ENCODE measurements at places on chromosomes 1 and 21.

- no peak for DNase-seq
These were observed 26.7 kb downstream of the ATG4C start for GRCh38 chr1:62810420-62811274.

DNA sequence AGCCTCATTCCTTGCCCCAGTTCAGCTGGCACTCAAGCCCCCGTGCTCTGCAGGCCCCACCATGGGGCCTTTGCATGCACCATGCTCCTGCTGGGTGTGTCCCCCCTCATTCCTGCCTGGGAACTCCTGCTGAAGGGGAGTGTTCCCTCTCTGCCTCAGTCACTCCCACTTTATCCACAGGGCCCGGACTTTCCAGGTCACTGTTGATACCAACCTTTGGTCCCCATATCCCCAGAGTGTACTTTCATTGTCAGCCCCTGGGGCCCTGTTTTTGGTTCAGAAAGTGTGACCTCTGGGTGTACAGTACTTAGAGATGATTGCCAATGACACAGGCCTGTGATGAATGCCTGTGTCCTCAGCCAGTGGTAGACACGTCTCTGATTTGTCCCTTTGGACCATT, 2.9 kb downstream of the TTC22 start:
- DNase-seq = no peak

DNA sequence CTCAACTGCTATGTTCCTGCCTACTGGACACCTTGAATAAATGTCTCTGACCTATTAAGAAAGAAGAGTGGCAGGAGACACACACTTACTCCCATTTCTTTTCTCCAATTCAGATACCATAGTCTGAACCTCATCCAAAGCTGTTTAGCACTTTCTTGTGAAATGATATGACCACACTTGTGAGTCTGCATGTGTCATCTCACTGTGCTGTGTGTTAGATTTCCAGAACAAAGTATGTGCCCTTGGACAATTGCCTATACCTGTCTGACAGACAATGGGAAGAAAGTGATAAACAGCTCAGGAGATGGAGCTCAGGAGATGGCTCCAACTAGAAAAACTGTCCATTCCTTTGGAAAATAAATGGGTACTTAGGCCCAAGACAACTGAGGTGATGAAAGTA, 48.4 kb downstream of the USP48 start:
- no peak for DNase-seq

DNA sequence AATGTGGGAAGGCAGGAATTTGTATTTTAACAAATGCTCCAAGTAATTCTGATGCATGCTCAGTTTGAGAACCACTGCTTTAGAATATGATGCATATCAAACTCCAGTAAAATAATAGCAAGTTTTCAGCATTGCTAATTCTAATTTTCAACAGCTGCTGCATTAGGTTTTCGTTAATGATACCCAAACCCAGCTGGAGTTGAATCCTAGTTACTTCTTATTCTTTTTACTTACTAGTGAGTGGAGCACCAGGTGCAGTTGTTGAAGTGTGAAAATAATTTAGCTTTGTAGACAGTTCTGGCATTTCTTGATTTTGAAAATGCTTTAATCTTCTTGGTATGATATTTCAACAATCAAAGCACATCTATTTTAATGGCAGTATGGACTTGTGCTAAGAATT, 138.5 kb downstream of the HS2ST1 start:
- no peak for DNase-seq

GRCh38 chr1:23727362-23727811, 15.9 kb upstream of the ELOA start:
- DNase-seq = peak; percentile 81

GRCh38 chr1:151106894-151107293, 36.3 kb downstream of the GABPB2 start:
- no peak for DNase-seq

DNA sequence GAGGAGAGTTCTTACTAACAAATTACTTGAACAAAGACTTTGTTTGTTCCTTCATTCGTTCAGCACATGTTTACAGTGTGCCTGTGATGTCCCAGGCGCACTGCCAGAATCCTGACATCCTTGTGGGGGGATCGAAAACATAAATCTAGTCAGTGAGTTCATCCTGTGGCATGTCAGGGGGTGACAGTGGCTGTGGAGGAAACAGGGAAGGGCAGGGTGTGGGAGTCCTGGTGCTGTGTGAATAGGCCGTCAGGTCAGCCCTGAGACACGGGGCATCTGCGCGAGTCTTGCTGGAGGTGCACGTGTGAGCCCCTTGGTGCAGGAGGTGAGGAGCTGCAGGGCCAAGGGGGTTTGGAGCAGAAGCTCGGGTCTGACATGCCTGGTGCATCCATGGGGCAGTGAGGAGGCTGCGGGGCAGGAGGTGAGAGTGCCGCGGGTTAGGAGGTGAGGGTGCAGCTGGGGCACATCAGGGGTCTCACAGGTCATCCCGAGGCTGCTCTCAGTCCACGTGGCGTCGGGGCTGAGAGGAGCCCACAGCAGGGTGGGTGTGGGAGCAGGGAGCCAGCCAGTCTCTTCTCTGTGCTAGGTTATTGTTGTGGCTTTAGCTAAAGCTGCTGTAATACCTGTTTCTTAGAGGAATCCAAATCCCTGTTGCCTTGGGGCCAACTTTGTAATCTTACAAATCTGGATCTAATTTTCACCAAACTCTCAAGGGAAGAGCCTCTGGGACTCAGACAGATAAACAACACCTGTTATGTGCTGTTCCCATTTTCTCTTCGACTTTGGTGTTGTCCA, 93.4 kb downstream of the PCBP3 start:
- DNase-seq = no peak

- DNase-seq = no peak
These were observed 55.1 kb downstream of the SLC22A15 start for GRCh38 chr1:116031302-116031835.

DNA sequence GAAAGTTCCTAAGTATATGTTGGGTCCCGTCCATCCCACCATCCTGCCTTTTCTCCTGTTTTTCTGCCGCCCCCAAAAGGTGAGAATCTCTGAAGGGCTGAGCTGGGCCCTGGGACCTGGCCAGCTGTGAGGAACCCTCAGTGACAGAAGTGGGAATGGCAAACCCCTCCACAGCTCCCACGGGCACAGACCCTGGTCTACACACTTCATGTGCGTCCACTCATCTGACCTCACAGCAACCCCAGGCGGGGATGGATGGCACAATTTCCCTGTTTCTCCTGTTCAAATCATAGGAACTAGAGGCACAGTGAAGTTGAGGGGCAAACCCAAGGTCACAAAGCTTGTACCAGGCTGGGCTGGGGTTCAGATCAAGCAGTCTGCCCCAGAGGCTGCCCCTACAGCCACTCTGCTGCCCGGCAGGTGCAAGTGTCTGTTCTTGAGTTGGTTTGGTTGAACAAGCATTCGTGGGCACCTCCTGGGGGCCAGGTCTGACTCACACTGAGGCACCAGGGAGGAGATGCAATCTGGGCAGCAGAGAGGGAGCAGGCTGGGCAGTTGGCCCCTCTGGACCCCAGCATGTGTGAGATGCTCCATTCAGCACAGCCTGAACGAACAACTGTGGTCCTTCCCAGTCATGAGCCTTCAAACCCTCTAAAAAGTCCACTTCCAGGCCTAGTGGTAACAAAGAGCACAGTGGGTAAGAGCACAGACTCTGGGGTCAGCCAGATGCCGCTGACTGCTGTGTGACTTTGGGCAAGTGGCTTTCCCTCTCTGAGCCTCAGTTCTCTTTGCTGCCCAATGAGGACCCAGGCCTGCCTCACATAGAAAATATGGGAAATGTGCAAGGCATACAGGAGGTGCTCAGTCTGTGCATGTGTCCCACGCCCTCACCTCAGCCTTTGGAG, 4.0 kb downstream of the EDN2 start:
- no peak for DNase-seq

GRCh38 chr1:229757226-229757625, 131.2 kb downstream of the URB2 start:
- no peak for DNase-seq

DNA sequence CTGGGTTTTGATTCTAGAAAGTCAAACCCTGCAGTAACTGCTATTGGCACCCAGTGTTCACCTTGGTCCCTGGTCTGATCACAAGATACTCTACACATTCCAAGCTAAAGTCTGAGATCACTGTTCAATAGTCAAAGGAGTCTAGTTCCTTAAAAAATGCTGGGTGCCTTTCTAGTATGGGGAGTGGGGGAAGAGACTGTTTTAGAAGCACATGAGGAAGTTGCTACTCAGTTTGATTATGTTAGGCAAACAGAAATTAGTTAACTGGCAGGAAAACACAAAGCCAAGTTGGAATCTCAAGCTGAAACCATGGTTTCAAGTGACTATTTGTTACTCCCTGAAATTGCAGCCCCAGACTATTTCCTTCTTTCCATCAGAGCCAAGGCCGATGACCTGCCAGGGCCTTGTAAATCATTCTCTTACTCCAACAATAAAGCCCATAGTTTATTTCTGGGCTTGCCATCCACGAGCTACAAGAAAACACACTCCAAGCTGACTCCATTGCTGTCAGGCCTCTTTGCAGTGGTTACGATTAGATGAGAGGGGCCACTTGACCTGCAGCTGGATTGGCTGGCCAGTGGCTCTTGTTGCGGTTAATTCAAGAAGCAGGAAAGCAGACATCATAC, 21.1 kb upstream of the VTCN1 start:
- peak; percentile 47 for DNase-seq

GRCh38 chr1:112722601-112723510, 7.7 kb upstream of the PPM1J start:
- peak; percentile 76 for DNase-seq

- DNase-seq = no peak
These were observed 44.4 kb downstream of the HHAT start for GRCh38 chr1:210372931-210373627.

DNA sequence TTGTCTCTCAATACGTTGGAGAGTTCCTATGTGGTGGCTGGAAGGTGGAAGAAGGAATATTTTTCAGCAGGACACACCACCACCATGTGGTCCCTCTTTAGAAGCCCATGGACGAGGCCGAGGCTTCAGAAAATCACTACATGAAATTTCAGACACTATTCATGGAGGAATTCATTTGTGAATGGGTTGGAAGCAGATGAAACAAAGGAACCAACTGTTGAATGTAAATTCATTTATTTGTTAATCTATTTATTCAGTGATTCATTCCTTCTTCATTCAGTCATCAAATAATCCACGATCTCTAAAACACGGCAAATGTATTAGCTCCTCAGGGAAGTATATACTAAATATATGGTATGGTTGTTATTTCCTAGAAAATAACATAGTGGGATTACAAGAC, 12.2 kb downstream of the SLC35F3 start:
- no peak for DNase-seq

GRCh38 chr1:117565745-117566455, 39.9 kb upstream of the TENT5C start:
- DNase-seq = no peak

GRCh38 chr1:51340380-51340779, 10.0 kb upstream of the TTC39A start:
- DNase-seq = no peak

DNA sequence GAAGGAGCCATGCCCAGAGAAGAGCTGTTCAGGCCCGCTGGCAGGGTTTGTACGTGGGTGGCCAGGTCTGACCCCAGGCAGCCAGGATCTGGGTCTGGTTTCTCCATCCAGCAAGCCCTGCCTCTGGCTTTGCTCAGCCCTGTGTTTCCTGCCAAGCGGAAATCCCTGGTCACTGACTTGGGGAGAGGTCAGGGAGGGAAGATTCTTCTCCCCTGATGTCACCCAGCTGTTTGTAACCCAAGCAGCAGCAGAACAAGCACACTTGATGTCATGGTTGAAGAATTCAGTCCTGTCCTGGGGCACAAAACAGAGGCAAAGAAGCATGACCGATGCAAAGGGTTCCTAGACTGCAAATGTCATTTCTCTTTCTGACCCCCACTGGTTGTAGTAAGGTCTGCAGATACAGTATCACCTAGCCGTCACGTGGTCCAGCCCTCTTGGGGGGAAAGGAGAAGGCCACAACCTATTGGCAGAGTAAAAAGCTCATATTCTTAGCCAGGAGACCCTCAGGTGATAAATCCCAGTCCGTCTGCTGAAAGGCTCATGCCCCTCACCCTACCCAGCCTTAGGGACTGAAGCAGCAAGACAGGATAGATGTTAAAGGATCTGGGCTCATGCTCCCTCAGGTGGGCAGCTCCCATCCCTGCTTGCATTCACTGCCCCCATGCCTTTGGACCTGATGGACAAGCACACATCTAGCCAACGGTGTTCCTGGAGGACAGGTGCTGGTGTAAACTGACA, 120.9 kb downstream of the SYT2 start:
- no peak for DNase-seq

DNA sequence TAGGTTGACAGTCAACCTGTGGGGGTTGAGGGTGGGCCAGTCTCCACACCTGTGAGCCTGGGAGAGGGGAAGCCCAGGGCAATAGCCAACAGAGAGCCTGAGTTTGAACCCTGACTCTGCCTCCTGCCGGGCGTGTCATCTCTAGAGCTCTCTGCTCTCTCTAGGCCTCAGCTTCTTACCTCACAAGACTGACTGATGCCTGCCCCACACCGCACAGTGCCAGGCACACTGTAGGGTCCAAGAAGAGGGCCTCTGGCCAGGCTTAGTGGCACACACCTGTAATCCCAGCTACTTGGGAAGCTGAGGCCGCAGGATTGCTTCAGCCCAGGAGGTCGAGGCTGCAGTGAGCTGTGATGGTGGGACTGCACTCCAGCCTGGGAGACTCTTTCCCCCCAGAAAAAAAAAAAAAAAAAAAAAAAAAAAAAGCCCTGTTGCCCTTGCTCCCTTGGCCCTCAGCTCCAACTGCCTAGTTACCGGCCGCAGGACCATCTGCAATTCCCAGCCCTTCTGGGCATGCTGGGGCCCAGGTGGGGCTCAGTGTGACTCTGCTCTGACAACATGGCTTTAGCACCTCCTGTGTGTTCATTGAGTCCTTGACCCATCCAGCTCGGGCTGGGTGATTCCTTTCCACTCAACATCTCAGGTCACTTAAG, 25.1 kb downstream of the GRHL3 start:
- DNase-seq = no peak

- DNase-seq = no peak
These were observed 9.2 kb downstream of the CLDN8 start for GRCh38 chr21:30206551-30207251.

GRCh38 chr1:19656780-19657466, 7.8 kb upstream of the HTR6 start:
- DNase-seq = no peak

GRCh38 chr1:113012149-113012548, 56.2 kb upstream of the SLC16A1 start:
- DNase-seq = no peak

DNA sequence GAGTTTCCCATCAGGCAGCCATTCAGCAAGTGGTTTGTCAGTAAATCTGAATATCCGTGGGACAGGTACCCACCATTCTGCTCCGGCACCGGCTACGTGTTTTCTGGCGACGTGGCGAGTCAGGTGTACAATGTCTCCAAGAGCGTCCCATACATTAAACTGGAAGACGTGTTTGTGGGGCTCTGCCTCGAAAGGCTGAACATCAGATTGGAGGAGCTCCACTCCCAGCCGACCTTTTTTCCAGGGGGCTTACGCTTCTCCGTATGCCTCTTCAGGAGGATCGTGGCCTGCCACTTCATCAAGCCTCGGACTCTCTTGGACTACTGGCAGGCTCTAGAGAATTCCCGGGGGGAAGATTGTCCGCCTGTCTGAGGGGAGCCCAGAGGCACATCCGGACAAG, 48.4 kb downstream of the B3GALT5 start:
- DNase-seq = no peak

GRCh38 chr1:206550446-206550845, 43.1 kb downstream of the RASSF5 start:
- no peak for DNase-seq
